Breast epithelium (tissue), 4 donors: ENCODE measurements at places on chromosomes 2 and 18. TPM values are rescaled to one million over a fixed set of nuclear protein-coding genes. Genes with fewer than 3 reads are reported as not detected.

CCBE1 gene
- total RNA-seq: 4.9 TPM

EMILIN1 gene
- total RNA-seq: 26.9 TPM

SP140 gene
- total RNA-seq: 7.9 TPM

SCYGR4 gene
- total RNA-seq: not detected

ABCB11 gene
- total RNA-seq: under 0.01 TPM

TYMS gene
- 1.3 TPM for total RNA-seq

GRCh38 chr18:3148930-3149535, 70.7 kb downstream of the MYOM1 start:
- H3K4me3 ChIP-seq: no peak overlapping the region
- no peaks in the 10 kb centered on the region for H3K36me3 ChIP-seq
- DNase-seq: no peak

DNA sequence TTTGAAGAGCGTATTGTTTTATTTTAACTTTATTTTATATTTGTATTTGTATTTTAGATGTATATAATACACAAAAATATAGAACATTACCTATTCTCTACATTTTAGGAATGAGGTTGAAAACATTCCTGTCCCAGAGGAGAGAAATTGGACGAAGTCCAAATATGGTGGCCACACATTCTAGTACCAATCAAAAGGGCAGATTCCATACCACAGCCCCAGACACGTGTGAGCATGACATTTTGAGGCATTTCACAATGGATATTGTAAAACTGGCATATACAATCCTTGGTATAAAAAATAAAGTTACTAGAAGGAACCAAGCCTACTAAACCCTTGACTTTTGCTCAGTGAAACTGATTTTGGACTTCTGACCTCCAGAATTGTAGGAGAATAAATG, 50.6 kb downstream of the C2orf76 start:
- no peak overlapping the region for H3K4me3 ChIP-seq
- DNase-seq: no peak
- H3K36me3 ChIP-seq: no peaks in the 10 kb centered on the region
- no peaks in the 10 kb centered on the region for H3K27me3 ChIP-seq
- no peaks in the 10 kb centered on the region for H3K4me1 ChIP-seq
- peak overlapping the region; percentile 62 for H3K27ac ChIP-seq

GRCh38 chr2:143505542-143505941, 376.3 kb downstream of the ARHGAP15 start:
- H3K36me3 ChIP-seq: no peaks in the 10 kb centered on the region
- H3K27ac ChIP-seq: no peak overlapping the region
- no peaks in the 10 kb centered on the region for H3K27me3 ChIP-seq
- H3K4me1 ChIP-seq: no peaks in the 10 kb centered on the region
- peak; percentile 53 for DNase-seq

GRCh38 chr18:765764-766549, 46.1 kb downstream of the YES1 start:
- no peak for DNase-seq
- H3K27ac ChIP-seq: no peak overlapping the region
- H3K4me3 ChIP-seq: no peak overlapping the region
- H3K4me1 ChIP-seq: no peaks in the 10 kb centered on the region
- no peaks in the 10 kb centered on the region for H3K27me3 ChIP-seq

- H3K4me3 ChIP-seq: no peak overlapping the region
- H3K4me1 ChIP-seq: no peaks in the 10 kb centered on the region
- no peaks in the 10 kb centered on the region for H3K36me3 ChIP-seq
- no peaks in the 10 kb centered on the region for H3K27me3 ChIP-seq
- DNase-seq: no peak
Measured at GRCh38 chr2:48127612-48128191, 221.4 kb upstream of the FBXO11 start.
